Activated T-helper 17 cell treated with anti-CD3 and anti-CD28 coated beads, Interleukin-2, amount 50 U/mL, for 72 hours (primary cell): ENCODE measurements at places on chromosomes 1 and 21.
A peak's percentile ranks its signal among the peaks of the same experiment; 100 is the strongest.

DNA sequence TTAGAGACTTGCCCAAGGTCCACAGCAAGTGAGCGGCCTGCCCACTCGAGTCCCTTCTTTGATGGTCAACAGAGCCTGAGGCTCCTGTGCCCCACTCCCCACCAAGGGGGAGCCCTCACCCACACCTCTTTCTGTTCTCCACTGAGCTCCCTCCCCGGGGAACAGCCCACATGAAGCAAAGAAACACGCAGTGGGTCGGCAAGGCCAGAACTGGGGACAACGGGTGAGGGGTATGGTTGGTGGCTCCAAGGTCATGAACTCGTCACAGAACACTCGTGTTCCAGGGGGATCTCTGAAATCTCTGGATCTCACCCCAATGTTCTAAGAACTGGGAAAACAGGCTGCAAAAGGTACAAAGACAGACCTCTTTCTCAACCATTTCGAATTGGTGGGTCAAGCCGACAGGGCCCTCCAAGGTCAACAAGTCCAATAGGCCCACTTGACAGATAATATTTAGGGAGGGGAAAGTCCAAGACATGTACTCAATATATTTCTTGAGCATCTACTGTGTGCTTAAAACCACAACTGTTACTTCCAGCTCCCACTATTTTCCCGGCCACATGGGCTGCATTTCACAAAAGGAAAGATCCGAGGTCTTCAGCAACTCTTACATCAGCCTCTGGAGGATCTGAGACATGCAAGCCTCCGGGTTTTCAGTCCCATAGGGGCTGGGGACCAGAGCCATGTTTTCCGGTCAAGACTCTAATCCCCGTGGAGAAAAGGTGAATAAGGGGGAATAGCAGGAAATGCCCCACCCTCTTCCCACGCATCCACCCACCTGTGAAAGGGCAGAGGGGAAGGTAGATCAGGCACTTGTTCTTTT is 1.1 kb upstream of the RAP1GAP start:
- ATAC-seq, result no peak

DNA sequence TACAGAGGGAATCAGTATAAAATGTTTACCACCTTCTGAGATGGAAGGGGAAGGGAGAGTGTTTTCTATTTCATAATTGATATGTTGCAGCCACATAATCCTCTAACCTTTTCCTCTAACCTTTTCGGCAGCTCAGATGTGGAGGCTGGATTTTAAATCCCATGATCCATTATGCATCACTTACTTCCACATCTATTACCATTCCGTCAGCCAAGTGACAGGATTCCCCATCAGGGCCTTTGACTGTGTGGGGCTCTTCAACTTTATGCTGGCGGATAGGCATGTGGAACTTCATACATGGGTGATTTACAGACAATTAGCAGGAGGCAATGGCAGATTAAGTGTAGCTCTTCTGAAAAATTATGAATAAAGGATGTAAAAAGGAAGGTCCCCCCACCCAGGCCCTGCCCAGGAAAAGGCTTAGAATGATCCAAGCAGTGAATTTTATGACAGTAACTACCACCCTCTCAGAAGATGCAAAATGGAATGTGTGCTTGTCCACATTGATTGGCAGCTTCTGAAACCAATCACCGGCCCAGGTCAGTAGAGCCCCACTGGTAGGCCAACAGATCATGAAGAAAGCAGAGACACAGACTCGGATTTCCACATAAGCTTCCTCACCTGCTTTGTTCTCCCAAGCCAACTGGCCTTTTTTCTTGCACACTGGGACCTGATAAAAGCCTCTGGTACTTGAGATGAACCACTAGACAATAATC is 147.0 kb downstream of the ST6GALNAC5 start:
- ATAC-seq, result no peak

- no peak for ATAC-seq
These were observed at the start of gene BARHL2 for GRCh38 chr1:90716552-90717355. BARHL2 (minus strand) TSS chr1:90717302; CDS start chr1:90717195, 107 bp downstream.

DNA sequence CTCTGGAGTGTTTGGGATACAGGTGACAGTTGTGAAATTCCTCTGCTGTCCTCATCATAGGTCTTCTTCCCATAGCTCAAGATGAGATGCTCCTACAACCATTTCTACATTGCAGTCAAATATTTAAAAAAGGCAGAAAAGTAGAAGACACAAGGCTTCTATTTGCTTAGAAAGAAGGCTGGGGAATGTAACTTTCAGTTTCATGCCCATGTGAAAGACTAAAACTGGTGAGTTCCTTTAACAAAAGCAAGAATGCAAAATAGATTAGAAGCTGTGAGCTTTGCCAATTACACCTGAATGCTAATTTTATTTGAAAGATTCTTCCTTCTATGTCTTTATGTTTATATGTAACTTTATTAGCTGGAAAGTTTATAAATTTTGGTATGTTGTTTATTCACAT is 1682.7 kb downstream of the BRINP3 start:
- ATAC-seq, result no peak

DNA sequence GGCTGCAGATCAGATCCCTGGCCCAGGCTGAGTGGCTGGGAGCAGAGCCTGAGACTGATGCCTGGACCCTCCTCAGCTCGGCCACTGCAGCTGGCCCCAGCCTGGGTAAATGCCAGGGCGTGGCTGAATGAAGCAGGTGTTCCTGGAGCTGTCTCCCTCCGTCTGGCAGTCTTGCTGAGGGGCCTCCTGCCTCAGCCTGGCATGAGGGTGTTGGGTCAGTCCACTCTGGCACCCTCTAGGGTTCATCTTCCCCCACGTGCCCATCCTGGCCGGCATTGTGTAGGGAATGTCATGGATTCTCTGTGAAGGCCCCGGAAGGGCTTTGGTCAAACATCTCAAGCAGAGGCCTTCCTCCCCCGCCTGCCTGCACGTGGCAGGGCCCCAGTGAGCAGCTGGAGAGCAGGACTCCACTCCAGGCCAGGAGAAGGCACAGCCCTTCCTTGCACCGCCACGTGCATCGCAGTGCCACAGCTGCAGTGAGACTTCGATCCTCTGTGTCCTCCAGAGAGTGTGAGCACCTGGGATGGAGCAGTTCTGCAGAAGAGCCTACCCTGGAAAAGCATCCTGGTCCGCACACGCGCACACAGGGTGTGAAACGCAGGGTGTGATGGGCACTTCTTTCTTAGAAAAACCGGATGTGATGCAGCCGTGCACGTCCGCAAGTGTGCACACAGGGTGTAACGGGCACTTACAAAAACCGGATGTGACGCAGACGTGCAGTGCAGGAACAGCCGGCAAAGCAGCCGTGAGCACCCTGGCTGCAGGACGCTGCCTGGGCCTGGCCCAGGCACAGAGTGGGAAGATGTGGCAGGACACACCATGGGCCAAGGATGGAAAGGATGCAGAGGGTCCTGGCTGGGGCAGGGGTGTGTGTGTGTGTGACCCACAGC is 4.6 kb upstream of the KRTAP10-4 start:
- ATAC-seq, result peak; percentile 18
